ENCODE measurements at places on chromosomes 16 and 17. TPM values are rescaled to one million over a fixed set of nuclear protein-coding genes. Genes with fewer than 3 reads are reported as not detected.

- DNase-seq: no peak
Measured at GRCh38 chr16:30893417-30893743, 497 bp downstream of the BCL7C start.

DNA sequence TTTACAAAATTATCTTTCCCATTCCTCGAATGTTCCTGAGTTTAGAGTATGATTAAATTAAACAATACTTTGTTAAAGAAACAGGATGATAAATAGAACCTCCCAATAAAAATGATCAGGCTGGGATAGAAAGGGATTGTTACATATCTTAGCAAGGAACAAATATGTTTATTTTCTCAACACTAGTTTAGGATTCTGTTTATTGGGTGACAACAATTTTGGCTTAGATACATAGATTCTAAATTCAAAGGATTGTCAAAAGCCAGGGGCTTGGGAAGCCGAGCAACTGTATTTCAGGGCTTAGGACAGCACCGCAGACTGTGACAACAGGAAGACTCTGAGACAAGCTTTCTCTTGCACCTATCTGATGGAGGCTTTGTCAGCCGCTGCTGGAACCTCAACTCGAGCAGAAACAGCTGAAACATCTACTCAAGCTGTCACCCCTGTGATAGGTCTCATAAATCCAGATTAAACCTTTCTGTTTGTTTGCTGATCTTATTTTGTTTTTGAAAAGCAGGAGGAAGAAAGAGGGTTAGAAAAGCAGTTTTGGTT, 562.8 kb upstream of the ZFHX3 start:
- DNase-seq: no peak

DNA sequence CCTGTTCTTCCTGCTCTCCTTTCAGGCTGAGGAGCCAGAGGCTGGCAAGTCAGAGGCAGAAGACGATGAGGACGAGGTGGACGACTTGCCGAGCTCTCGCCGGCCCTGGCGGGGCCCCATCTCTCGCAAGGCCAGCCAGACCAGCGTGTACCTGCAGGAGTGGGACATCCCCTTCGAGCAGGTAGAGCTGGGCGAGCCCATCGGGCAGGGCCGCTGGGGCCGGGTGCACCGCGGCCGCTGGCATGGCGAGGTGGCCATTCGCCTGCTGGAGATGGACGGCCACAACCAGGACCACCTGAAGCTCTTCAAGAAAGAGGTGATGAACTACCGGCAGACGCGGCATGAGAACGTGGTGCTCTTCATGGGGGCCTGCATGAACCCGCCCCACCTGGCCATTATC, 25.6 kb upstream of the LGALS9 start:
- DNase-seq: no peak

DNA sequence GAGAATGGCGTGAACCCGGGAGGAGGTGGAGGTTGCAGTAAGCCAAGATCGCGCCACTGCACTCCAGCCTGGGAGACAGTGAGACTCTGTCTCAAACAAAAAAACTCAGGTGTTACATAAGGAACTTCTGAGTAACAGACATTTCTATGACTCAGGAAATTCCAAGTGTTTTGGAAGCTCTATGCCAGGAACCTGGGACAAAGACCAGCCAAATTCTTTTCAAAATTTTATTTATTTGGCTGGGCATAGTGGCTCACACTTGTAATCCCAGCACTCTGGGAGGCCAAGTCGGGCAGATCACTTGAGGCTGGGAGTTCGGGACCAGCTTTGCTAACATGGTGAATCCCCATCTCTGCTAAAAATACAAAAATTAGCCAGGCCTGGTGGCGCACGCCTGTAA, 5.2 kb upstream of the SH2B1 start:
- no peak for DNase-seq

DNA sequence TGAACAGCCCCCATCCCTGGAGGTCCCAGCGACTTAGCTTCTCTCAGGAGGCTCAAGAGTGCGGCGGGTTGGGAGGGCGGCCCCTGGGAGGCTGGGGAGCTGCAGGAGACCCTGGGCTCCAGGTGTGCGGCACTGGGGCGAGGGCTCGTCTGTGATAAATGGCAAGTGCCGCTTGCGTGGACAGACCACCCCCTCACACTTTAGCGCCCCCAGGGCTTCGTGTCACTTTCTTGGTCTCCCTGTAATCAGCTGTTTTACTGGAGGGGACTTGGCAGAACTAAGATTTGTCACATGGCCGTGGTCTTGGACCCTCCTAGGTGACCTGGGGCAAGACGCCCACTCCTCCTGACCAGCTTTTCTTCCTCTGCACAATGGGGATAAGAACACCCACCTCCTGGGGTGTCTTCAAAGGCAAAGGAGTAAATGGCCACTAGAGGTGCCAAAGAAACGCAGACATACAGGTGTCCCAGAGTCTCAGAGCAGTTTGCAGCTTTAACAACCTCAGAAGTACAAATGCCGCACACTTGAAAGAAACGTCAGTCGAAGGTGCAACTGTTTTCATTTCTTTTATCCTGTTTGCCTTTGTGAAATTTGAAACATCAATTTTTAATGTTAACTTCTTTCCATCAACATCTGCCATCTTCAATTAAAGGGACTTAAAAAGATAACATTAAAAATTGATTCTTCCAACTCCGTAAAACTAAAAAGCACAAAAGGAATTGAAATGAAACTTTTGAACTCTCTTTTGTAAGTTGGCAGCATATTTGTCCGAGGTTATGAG, 946 bp downstream of the OSGIN1 start:
- peak; percentile 37 for DNase-seq

Gene RNF151
- not detected for total RNA-seq

GRCh38 chr16:84643180-84643583, 5.1 kb upstream of the KLHL36 start:
- DNase-seq: no peak

Gene CD300E
- total RNA-seq: not detected

Gene MED1
- total RNA-seq: 39.2 TPM

Gene TMEM95
- total RNA-seq: not detected

DNA sequence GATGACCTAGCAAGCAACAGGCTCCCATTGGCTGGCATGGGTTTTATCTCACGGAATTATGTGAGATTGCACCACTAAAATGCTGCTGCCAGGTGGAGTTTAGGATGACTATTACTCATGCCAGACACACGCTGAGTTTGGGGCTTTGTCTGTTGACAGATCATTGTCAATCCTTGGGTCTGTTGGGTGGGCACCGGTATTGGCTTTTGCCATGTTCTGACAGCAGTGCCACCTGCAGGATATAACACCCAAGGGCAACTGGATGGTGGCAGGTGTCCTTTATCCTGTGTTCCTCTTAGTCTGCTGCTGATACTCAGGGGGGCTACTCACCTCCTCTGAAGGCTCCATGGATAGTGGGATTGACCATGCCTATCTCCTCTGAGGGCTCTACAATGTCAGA, 221.6 kb upstream of the DYNLRB2 start:
- DNase-seq: no peak

GRCh38 chr17:35498448-35499178, 38.9 kb downstream of the SLFN12L start:
- DNase-seq: no peak

DNA sequence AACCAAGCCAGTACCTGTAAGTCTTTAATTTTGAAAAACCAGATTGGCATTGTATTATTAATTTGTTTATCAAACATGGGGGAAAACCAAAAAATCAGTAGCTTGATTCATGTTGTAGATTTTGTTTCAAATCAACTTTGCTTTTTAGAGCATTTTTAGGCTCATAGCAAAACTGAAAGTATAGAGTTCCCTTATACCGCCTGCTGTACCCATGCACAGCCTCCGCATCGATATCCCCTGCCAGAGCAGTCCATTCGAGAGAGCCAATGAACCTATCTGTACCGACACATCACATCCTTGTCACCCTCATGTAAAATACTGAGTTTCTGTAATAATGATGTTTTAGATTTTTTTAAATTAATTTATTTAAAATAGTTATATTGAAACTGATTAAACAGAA, 16.2 kb upstream of the MRC2 start:
- no peak for DNase-seq

Gene FBXW10B
- 1.5 TPM for total RNA-seq

- no peak for DNase-seq
Measured at GRCh38 chr17:42203354-42203753, 9.1 kb upstream of the GHDC start.

DNA sequence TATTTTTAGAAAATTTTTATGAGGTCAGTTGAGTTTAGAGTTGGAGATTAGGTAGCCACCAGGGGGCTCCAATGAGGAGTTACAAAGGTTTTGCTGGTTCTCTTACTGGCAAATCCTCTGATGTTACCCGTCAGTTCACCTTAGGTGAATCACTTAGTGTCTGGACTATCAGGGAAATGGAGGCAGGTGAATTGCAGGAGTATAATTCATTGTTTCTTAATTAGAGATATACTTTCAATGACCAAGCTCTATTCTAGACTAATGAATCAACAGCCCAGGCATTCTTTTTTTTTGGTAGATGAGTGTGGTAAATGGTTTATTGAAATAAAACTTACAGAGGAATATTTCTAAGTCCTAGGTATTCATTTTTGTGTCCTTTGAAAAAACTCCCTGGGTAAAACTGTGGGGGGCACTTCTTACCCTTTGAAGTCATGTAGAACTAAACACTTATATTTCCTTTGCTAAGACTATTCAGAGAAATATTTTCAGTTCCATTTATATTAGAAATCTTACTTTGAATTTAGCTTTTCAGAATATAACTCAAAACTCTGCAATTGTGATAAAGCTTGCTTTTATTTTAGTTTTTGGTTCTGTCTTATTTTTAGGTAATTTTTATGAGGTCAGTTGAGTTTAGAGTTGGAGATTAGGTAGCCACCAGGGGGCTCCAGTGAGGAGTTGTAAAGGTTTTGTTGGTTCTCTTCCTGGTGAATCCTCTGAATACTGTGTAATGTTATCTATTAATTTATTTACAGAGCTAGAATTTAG, 17.7 kb downstream of the PSMD11 start:
- DNase-seq: peak; percentile 49

Gene WNT9B
- total RNA-seq: not detected

DNA sequence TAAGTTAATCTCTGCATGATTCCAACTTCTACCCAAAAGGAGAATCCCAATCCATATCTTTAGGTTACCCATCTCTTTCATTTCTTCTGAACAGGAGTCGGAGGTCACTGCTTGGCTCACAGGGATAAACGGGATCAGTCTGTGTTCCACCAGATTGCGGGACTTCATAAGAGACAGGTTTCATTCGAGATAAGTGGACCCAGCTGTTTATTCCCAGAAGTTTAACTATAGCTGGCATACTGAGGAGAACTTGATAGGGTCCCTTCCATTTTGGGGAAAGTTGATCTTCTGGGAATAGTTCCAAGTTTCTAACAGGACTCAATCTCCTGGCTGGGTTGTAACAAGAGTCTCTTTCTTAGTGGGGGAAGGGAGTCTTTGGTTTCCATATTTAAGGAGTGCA, 45.4 kb upstream of the ARL4D start:
- DNase-seq: no peak

DNA sequence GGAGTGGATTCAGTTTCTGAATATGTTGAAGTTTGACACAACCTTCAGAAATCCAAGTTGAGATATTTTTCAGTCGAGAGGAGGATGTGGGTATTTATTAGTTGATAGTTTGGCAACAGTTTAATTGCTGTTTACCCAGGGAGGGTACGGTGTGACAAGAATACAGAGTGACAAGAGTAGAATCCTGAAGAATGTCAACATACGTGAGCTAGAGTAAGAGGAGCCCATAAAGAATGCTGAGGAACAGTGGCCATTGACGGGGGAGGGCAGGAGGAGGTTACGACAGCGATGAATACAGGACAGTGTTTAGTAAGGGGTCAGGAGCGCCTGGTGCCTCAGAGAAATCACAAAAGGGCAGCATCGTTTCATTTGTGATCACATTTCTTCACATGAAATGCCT, 76.5 kb downstream of the AATF start:
- no peak for DNase-seq

DNA sequence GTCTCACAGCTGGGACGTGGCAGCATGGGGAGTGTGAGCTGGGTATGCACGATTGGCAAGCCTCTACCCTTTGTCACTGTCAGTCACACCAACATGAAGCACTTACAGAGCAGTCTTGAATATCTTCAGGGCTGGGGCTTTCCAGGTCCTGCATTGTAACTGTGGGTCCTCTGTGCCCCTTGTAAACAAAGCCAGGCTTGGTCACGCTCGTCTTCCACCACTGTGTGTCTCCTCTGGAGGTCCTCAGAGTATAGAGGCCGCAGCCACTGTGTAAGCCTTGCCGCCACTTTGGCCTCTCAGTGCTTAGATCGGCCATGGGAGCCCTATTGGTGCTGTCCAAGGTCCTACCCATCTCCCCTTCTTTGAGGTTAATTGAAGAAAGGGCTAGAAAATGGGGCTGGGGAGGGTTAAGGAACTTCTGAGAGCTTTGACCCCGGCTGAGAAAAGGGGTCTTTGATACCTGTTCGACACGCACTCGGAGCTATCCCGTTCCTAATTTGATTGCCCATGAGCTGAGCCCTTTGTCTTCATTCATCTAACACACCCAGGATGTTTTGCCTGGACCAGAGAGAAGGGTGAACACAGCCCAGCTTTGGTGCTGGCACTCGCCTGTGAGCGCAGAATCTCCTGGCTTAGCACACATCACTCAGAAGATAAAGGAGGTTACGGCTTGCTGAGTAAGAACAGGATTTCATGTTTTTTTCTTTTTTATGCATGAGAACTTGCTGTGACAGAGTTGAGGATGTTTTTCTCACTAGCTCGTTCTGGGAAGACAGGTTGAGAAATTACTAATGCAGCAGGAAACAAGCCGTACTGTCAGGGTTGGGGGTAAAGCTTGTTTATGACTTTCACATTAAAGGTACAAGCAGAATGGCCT, 267.9 kb downstream of the CPPED1 start:
- no peak for DNase-seq

Gene SLC16A6
- total RNA-seq: 0.67 TPM

- peak; percentile 68 for DNase-seq
Measured at GRCh38 chr17:47821424-47822391, at the start of gene OSBPL7. TSS of gene OSBPL7 (minus strand) at chr17:47821794. CDS start at chr17:47820278, 1,516 bp downstream.

Gene TPPP3
- total RNA-seq: 0.28 TPM

Gene TBC1D3B
- total RNA-seq: 5.0 TPM

- no peak for DNase-seq
Measured at GRCh38 chr17:55154101-55154500, 110.7 kb upstream of the HLF start.

Gene AURKB
- total RNA-seq: 230 TPM

- no peak for DNase-seq
Measured at GRCh38 chr16:86924537-86924936, 346.2 kb downstream of the FOXL1 start.

DNA sequence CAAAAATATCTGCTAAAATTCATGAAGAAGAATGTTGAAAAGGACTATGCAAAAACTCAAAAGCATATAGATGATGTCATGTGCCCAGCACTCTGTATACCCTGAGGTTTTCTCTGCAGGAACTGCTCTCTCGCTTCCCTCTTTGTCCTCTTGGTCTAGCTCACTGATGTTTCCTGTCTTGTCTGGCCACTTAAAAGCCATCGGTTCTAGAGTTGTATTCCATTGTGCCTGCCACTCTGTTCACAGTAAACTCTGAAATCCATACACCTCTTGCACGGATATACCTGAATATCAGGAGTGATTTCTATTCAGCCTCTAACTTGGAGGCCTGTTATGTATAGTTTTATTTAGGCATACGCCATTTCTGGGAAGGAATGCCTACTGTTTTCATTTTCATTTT, 101.0 kb upstream of the CNTNAP4 start:
- no peak for DNase-seq
